Activated naive CD4-positive, alpha-beta T cell treated with anti-CD3 and anti-CD28 coated beads, Interleukin-2, amount 10 ng/mL, durations not matched to agents 7 days and 5 days (primary cell): ENCODE measurements at places on chromosomes 3 and 15.

- DNase-seq: peak; percentile 89
Observed at GRCh38 chr3:13091898-13092611, 18.8 kb upstream of the IQSEC1 start.

- no peak for DNase-seq
Observed at GRCh38 chr3:25604107-25604805, 60.5 kb downstream of the TOP2B start.

GRCh38 chr3:64022451-64023186 is 675 bp downstream of the PSMD6 start:
- DNase-seq: peak; percentile 39

GRCh38 chr3:111972891-111973290 is 5.9 kb upstream of the ABHD10 start:
- no peak for DNase-seq

DNA sequence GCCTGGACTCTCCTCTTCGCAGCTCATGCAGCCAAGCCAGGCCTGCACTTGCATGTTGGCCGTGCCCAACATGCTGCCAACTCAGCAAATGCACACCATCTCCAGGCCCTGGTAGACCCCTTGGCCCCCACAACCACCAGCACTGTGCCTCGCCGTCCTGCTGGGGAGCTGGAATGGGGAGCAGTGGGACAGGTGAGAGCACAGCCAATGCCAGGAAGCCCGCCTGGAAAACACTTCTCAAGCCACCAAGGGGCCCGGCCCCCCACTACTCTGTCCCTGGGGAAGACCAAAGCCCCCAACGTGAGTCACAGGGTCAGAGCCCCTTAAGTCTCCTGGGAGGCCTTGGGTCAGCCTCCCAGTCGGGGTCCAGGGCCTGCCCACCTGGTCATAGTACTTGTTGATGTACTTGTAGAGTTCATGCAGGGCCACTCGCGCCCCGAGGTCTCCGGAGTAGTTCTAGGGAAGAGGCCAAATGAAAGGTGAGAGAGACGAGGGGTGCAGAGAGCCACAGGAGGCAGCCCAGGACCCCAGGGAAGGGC is 24.5 kb downstream of the PLXNB1 start:
- peak; percentile 20 for DNase-seq

GRCh38 chr3:8887435-8888300 is 75.6 kb downstream of the RAD18 start:
- DNase-seq: no peak

DNA sequence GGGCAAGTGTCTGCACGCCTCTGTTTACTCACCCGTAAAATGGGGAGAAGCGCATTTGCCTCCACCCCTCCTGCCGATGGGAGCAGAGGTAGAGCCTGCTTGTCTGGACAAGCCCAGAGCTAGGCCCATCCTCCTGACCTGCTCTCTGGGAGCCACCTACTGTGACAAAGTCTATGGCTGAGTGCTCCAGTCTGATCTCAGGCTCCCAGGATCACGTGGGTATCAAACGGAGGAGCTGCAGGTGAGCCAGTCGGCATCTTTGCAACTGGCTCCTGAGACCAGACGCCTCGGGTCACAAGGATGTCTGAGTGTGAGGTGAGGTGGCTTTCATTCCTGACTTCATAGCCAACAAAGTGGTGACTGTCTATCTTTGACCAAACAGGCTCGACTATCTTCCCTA is 2.1 kb upstream of the ALDH1A3 start:
- no peak for DNase-seq

- no peak for DNase-seq
Observed at GRCh38 chr15:64991536-64992135, 1.9 kb upstream of the SPG21 start.

GRCh38 chr15:43851251-43851650 is 24.4 kb downstream of the WDR76 start:
- no peak for DNase-seq
